ENCODE measurements at places on chromosomes 5 and 9.

GRCh38 chr5:7927466-7928375 is 58.8 kb downstream of the MTRR start:
- DNase-seq, result peak; percentile 73

DNA sequence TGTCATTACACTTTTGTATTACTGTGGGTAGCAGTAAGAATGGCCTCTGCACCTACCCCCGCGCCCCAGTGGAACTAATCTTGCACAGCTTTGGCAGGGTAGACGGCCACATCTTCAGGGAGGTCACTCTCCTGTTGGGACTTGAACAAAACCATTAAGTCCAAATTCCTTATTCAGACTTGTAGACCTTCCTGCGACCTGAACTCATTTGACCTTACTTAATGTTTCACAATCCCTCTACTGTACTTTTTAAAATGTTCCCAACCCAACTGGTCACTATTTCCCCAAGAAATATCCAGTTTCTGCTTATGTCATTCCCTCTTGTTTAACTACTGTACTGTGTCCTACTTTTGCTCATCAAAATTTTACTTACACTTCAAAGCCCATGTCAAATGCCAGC is 5.3 kb upstream of the FAM120AOS start:
- DNase-seq, result no peak

GRCh38 chr5:68872088-68872839 is 221.6 kb upstream of the SLC30A5 start:
- no peak for DNase-seq

- DNase-seq, result peak; percentile 39
These were observed 277.6 kb downstream of the ZNF608 start for GRCh38 chr5:124468671-124469411.

- DNase-seq, result no peak
These were observed 53.0 kb downstream of the CD180 start for GRCh38 chr5:67143549-67143948.

- DNase-seq, result no peak
These were observed 14.6 kb downstream of the CPEB4 start for GRCh38 chr5:173902743-173903142.

GRCh38 chr5:82277613-82277986 is 554 bp downstream of the RPS23 start:
- no peak for DNase-seq
